Osteoblast (primary cell): ENCODE measurements at places on chromosomes 1 and 21. TPM values are rescaled to one million over a fixed set of nuclear protein-coding genes. Genes with fewer than 3 reads are reported as not detected.

GRCh38 chr1:229900220-229900619 is 166.8 kb upstream of the GALNT2 start:
- no peaks in the 10 kb centered on the region for H3K27me3 ChIP-seq
- H3K4me3 ChIP-seq = no peak overlapping the region
- H3K27ac ChIP-seq = no peak overlapping the region
- H3K4me1 ChIP-seq = no peaks in the 10 kb centered on the region
- no peak for DNase-seq

OR2M3 gene
- total RNA-seq = not detected in 2 replicates

GRCh38 chr1:27349784-27350662 is 8.2 kb downstream of the SYTL1 start:
- no peak overlapping the region for H3K27ac ChIP-seq
- peaks cover 2% of the 10 kb centered on the region for H3K4me1 ChIP-seq
- DNase-seq = peak; percentile 99

KRTAP10-5 gene
- not detected in 2 replicates for total RNA-seq

- H3K27ac ChIP-seq = no peak overlapping the region
- no peaks in the 10 kb centered on the region for H3K4me1 ChIP-seq
Measured at GRCh38 chr1:182107209-182107608, 45.7 kb upstream of the ZNF648 start.

FAM72B gene
- 1.4 and 2.7 TPM in 2 replicates for total RNA-seq

- H3K27me3 ChIP-seq = no peaks in the 10 kb centered on the region
- no peaks in the 10 kb centered on the region for H3K4me1 ChIP-seq
- DNase-seq = no peak
- H3K4me3 ChIP-seq = no peak overlapping the region
Measured at GRCh38 chr1:93483606-93484005, 35.7 kb downstream of the FNBP1L start.

PRR9 gene
- total RNA-seq = not detected in 2 replicates

DNA sequence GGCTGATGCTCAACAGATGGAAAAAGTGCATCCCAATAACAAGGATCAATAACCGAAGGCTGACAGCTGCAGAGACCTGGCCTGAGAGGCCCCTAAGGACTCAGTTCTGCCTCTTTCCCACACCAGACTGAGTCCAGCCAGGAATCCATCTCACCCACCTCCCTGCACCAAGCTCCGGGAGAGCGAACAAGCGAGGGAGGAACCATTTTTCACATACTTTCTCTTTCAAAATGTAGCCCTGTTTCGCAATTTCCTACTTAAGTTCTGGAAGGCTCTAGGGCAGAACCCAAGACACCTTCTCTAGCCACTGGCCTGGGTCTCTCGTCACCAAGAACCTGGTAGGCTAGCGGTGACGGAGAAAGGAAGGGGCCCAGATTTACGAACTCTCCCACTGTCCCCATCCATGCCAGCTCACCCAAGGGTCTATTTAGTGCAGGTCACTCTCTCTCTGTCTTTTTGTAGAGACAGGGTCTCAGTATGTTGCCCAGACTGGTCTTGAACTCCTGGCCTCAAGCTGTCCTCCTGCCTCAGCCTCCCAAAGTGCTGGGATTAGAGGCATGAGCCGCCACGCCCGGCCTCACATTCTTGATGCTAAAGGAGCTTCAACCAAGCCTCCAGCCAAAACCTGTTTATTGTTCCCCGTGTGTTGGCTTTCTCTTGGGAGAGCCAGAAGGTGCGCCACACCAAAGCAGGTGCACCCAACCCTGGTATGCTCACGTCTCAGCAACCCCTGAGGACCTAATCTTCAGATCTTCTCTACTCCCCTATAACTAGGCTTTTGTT is 10.9 kb upstream of the GNL2 start:
- DNase-seq = no peak
- H3K36me3 ChIP-seq = no peaks in the 10 kb centered on the region
- peaks cover 16% of the 10 kb centered on the region for H3K27me3 ChIP-seq
- peak overlapping the region; percentile 38 for H3K4me3 ChIP-seq
- H3K27ac ChIP-seq = peak overlapping the region; percentile 15

DNA sequence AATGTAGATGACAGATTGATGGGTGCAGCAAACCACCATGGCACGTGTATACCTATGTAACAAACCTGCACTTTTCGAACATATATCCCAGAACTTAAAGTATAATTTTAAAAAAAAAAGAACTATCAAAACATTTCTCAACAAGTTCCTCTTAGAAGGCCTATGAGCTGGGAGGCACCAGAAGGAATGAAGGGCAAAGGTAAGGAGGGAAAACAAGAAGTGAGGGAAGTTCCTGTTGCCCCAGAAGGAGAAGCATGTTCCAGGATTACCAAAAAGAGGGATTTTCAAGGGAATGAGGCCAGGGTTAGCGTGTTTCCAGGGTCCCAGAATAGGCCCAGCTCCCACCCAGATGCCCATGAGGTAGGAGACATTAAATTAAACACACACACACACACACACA is 361.0 kb downstream of the SETD4 start:
- H3K27ac ChIP-seq = no peak overlapping the region
- peaks cover 6% of the 10 kb centered on the region for H3K4me1 ChIP-seq
- no peaks in the 10 kb centered on the region for H3K36me3 ChIP-seq
- DNase-seq = no peak

- no peaks in the 10 kb centered on the region for H3K27me3 ChIP-seq
- H3K4me1 ChIP-seq = peaks cover 8% of the 10 kb centered on the region
- H3K36me3 ChIP-seq = no peaks in the 10 kb centered on the region
- no peak overlapping the region for H3K27ac ChIP-seq
- H3K4me3 ChIP-seq = no peak overlapping the region
Measured at GRCh38 chr1:167671727-167672511, 41.9 kb downstream of the RCSD1 start.

- peaks cover 17% of the 10 kb centered on the region for H3K4me1 ChIP-seq
- H3K4me3 ChIP-seq = no peak overlapping the region
- no peaks in the 10 kb centered on the region for H3K36me3 ChIP-seq
- no peak for DNase-seq
- H3K27ac ChIP-seq = peak overlapping the region; percentile 16
- no peaks in the 10 kb centered on the region for H3K27me3 ChIP-seq
Measured at GRCh38 chr1:162137179-162137960, 67.9 kb downstream of the NOS1AP start.

CTSK gene
- 617 and 761 TPM in 2 replicates for total RNA-seq

DNA sequence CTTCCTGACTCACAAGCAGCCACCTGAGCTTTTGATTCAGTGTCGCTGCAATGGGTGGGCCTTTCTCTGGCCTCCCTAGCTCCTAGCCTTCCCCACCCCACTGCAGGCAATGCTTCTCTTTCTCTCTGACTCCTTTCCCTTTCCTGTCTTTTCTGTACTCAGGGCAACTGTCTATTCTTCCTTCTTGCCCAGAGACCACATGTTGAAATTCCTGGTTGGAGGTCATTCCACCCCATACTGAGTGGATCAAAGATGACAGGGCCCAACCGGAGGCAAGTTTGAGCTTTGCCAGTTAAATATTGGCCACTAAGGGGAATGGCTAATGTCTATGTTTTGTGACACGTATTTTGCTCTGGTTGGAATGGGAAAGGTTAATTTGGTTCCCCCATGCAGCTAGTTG is 65.2 kb upstream of the ARID1A start:
- no peaks in the 10 kb centered on the region for H3K36me3 ChIP-seq
- H3K4me3 ChIP-seq = no peak overlapping the region
- no peaks in the 10 kb centered on the region for H3K27me3 ChIP-seq
- no peak overlapping the region for H3K27ac ChIP-seq
- no peaks in the 10 kb centered on the region for H3K4me1 ChIP-seq

UBASH3A gene
- not detected in 2 replicates for total RNA-seq

DNA sequence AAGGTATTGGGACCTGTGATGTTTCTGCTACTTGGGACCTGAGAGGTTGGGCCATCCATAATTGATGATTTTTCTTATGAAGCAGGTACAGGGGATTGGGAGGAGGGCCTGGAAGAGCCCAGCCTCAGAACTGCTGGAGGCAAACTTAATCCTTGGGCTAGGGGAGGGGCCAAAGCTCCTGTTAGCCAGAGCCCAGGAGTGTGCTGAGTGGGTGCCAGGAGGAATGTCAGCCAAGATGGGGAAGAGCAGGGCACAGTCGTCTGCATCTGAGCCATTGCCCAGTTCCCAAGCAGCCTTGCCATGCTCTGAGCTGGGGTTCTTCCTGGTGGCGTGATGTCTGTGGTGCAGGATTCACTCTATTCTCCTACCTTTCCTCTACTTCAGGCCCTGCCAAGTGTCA is 5.8 kb downstream of the MAPKAPK2 start:
- H3K27ac ChIP-seq = no peak overlapping the region
- H3K36me3 ChIP-seq = peaks cover 5% of the 10 kb centered on the region
- H3K4me1 ChIP-seq = peaks cover 75% of the 10 kb centered on the region
- no peak overlapping the region for H3K4me3 ChIP-seq

DNA sequence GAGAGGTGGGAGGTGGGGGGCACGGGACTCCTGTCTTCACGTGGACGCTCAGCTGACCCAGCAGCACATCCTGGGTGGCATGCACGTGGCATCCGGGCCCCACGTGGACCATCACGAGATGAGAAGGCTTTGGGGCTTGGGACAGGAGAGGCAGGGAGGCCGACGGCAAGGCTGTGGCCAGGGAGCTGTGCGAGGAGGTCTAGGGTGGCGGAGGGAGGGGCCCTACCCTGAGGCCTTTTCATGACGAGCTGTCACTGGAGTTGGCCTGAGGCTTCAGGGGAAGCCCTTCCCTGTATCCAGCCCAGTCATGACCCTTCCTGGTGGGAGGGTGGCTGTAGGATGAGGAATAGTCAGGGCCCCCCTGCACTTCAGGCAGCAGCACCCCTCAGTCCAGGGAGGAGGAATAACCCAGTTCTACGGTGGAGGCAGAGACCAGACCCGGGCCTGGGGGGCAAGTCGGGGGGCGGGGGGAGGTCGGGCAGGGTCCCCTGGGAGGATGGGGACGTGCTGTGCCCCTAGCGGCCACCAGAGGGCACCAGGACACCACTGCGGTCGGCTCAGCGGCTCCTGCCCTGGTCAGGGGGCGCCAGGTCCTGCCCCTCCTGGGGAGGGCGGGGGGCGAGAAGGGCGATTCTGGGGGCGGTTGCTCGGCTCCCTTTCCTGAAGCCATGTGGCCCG is 2.0 kb upstream of the PERM1 start:
- H3K27ac ChIP-seq = no peak overlapping the region
- H3K4me1 ChIP-seq = no peaks in the 10 kb centered on the region
- peaks cover 3% of the 10 kb centered on the region for H3K27me3 ChIP-seq
- no peaks in the 10 kb centered on the region for H3K36me3 ChIP-seq
- peak; percentile 97 for DNase-seq

GRCh38 chr1:54489627-54490250 is 58.3 kb upstream of the ACOT11 start:
- H3K27me3 ChIP-seq = peaks cover 17% of the 10 kb centered on the region
- H3K27ac ChIP-seq = no peak overlapping the region
- H3K4me3 ChIP-seq = peak overlapping the region; percentile 81

- no peaks in the 10 kb centered on the region for H3K27me3 ChIP-seq
- no peak overlapping the region for H3K4me3 ChIP-seq
- no peak overlapping the region for H3K27ac ChIP-seq
- no peak for DNase-seq
- H3K4me1 ChIP-seq = no peaks in the 10 kb centered on the region
Measured at GRCh38 chr1:232912845-232913580, 37.4 kb upstream of the NTPCR start.

- peak overlapping the region; percentile 67 for H3K27ac ChIP-seq
- H3K27me3 ChIP-seq = no peaks in the 10 kb centered on the region
- H3K4me3 ChIP-seq = no peak overlapping the region
- H3K4me1 ChIP-seq = peaks cover 49% of the 10 kb centered on the region
Measured at GRCh38 chr1:115310581-115311473, 27.2 kb downstream of the NGF start.

- H3K27ac ChIP-seq = no peak overlapping the region
- no peak overlapping the region for H3K4me3 ChIP-seq
- no peaks in the 10 kb centered on the region for H3K4me1 ChIP-seq
- H3K36me3 ChIP-seq = no peaks in the 10 kb centered on the region
- no peaks in the 10 kb centered on the region for H3K27me3 ChIP-seq
- no peak for DNase-seq
Measured at GRCh38 chr1:60102267-60103061, 28.9 kb upstream of the C1orf87 start.

GRCh38 chr1:117278531-117278930 is 67.8 kb upstream of the VTCN1 start:
- H3K4me1 ChIP-seq = no peaks in the 10 kb centered on the region
- no peak for DNase-seq
- no peak overlapping the region for H3K4me3 ChIP-seq
- H3K36me3 ChIP-seq = no peaks in the 10 kb centered on the region

APP gene
- total RNA-seq = 344 and 373 TPM in 2 replicates

NDUFS5 gene
- total RNA-seq = 240 and 243 TPM in 2 replicates

- no peaks in the 10 kb centered on the region for H3K36me3 ChIP-seq
- DNase-seq = no peak
- H3K27ac ChIP-seq = no peak overlapping the region
- no peak overlapping the region for H3K4me3 ChIP-seq
Measured at GRCh38 chr1:151774256-151774922, 11.1 kb upstream of the MRPL9 start.

DCST1 gene
- total RNA-seq = not detected in 2 replicates

KCNN3 gene
- total RNA-seq = under 0.01 TPM in 2 replicates

DNA sequence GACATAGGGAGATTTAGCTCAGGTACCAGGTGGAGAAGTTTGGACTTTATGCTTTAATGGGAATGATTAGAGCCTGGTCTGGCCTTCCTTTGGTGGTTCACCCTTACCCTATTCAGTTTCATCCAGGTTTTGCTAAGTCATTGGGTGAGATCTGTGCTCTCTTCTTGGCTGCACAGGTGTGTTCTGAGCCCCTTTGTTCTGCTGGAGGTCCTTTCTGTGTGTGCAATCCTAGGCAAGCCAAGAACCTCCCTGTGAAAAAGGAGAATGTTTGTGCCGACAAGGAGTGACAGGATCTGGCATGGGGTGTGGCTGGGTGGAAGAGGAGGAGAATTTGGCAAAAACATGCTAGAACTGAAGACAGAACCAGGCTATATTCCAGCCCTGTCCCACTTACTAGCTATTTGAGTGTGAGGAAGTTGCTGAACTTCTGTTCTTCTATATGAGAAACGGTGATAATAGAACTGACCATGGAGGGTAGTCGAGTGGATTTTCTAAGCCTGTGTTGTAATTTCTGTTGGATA is 4.6 kb downstream of the GSTM5 start:
- peaks cover 8% of the 10 kb centered on the region for H3K4me1 ChIP-seq
- H3K27ac ChIP-seq = no peak overlapping the region
- no peak overlapping the region for H3K4me3 ChIP-seq
- H3K27me3 ChIP-seq = no peaks in the 10 kb centered on the region

DNA sequence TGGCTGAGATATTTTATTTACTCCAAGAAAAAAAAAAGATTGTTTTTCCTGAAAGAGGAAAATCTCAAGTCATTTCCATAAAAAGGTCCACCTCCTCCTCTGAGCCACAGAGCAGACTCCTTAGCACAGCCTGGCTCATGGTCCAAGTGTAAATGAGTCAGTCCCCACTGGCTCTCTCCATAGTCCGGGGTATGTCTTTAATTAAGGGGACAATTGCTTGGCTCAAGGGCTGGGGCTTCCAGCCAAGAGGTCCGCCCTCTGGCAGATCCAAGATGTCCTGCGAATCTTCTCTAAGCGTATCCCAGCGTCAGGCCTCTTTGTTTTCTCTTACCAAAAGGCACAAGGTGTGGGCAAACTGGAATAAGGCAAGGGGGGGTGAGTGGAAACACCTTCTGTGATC is 33.3 kb downstream of the FOXD2 start:
- H3K4me1 ChIP-seq = no peaks in the 10 kb centered on the region
- no peak overlapping the region for H3K27ac ChIP-seq
- H3K27me3 ChIP-seq = no peaks in the 10 kb centered on the region
- no peak for DNase-seq

SLFNL1 gene
- total RNA-seq = 0.59 and 0.72 TPM in 2 replicates

- H3K27me3 ChIP-seq = peaks cover 5% of the 10 kb centered on the region
- no peak overlapping the region for H3K27ac ChIP-seq
- no peaks in the 10 kb centered on the region for H3K36me3 ChIP-seq
- no peak overlapping the region for H3K4me3 ChIP-seq
Measured at GRCh38 chr1:18599086-18599485, 31.6 kb upstream of the PAX7 start.
